ENCODE measurements at places on chromosomes 11 and 22. TPM values are rescaled to one million over a fixed set of nuclear protein-coding genes. Genes with fewer than 3 reads are reported as not detected.

The RNF169 gene
- total RNA-seq: 21.2 TPM

The CNIH2 gene
- total RNA-seq: not detected

The SYT13 gene
- 0.80 TPM for total RNA-seq

The OR51E2 gene
- total RNA-seq: 10.6 TPM

The OR5T1 gene
- total RNA-seq: not detected

The ZDHHC13 gene
- total RNA-seq: 12.3 TPM

The HPX gene
- 4.7 TPM for total RNA-seq

The MIOX gene
- total RNA-seq: not detected

The MYBPC3 gene
- total RNA-seq: 0.91 TPM

The WNT11 gene
- total RNA-seq: 4.1 TPM

The H19 gene
- total RNA-seq: 126 TPM

The CLDN5 gene
- 46.9 TPM for total RNA-seq

The PAX6 gene
- total RNA-seq: not detected

The GPR83 gene
- not detected for total RNA-seq

The DDI1 gene
- total RNA-seq: 2.8 TPM

The NRXN2 gene
- 26.8 TPM for total RNA-seq
